ENCODE measurements at places on chromosomes 3 and 15.

DNA sequence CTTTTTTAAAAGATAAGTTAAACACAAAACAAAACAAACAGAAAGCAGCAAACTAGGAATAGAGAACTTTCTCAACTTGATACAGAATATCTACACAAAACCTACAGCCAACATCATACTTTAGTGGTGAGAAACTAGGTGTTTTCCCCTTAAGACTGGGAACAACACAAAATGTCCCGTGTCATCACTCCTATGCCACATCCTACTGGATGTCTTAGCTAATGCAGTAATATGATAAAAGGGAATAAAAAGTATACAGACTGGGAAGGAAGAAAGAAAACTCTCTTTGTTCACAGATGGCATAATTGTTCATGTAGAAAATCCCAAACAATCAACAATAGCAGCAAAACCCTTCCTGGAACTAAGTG, 45.9 kb downstream of the TMEM45A start:
- no peak for DNase-seq

DNA sequence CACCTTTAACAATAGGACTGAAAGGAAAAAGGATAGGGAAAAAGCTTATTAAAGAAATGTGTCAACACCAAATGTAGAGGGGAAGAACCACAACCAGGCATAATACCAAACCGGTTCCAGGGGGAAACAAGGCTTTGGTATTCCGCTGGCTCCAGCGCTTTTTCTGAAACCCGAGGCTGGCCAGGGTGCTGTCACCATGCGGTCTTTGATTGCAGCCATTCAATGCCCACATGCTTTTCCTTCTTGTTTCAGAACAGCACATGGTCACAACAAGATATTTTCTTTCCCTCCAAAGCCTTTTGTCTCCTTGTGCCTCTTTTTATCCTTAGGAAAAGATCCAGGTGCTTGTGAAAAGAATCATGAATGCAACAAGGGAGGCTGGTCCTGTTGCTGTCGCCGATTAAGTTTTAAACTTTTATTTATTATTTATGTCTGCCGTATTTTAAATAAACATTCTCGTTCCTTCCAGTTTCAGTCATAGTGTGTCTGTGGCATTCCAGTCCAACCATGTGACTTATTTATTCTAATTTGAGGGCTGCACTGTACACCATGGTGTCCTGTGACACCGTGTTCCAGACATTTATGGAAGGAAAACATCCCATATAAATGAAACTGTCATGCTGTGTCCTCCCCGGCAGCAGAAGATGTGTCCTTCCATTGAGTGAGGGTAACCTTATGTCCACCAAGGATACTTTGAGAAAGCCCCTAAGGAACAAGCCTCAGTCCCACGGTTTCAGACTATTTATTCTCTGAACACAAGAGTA, 41.1 kb downstream of the CCK start:
- DNase-seq: no peak

- DNase-seq: no peak
Observed at GRCh38 chr3:59843821-59844220, 794.0 kb upstream of the CFAP20DC start.

GRCh38 chr3:243356-243725, 46.8 kb downstream of the CHL1 start:
- DNase-seq: no peak

- no peak for DNase-seq
Observed at GRCh38 chr15:92664178-92664900, 8.8 kb upstream of the FAM174B start.

DNA sequence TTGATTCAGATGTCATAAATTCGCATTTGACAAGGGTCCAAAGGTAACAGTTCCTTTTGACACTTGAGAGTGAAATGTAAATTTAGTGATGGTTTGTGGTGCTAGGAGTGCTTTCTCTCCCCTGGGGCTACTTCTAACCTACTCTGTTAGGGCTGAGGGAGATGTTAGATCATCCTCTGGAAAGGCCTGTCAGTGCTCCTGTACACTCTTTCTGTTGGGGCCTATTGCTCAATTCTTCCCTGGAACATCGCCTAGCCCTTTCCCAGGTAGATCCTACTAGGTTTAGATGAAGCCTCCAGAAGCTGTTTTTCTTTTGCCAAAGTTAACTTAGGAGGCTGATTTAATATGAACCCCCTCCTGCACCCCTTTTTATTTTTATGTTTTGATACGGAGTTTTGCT, 1.4 kb downstream of the PCCB start:
- DNase-seq: no peak

DNA sequence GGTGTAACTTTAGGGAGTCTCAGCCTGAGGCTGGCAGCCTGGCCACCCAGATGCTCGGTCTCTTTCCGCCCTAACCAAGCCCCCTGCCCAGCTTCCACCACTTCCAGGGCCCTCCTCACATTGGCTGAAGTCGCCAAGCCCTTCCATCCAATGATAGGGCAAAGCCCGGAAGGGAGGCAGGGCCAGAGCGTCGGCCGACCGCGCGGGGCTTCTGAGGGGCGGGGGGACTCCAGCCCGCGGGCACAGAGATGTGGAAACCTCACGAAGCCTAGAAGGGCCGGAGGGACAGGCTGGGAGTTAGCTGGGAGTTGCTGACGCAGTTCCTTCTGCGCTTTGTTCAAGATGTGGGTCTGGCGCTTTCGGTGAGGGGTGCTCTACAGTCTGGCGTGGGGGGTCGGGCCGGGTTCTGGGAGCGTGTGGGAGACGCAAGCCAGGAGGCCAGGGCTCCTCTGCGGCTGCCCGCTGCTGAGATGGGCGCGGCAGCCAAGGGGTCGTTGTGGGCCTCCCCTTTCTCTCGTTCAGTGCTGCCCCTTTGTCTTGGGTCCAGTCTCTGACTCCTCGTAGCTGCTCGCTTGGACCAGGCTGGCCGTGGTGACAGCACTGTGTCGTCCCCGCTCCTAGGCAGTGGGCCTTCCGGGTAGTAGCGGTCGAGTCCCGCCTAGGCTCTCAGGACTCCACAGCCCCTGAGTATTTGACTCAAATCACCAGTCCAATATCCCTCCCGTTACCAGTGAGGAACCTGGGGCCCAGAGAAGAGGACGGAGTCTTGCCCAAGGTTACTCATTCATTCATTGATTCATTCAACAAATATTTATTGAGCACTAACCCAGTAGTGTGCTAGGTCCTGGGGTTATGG, at the start of gene ZNF660:
TSS of gene ZNF660 (plus strand) at position 319 of the 856 bp plus-strand sequence. CDS start 9,230 bp downstream, outside the sequence.
- DNase-seq: no peak

DNA sequence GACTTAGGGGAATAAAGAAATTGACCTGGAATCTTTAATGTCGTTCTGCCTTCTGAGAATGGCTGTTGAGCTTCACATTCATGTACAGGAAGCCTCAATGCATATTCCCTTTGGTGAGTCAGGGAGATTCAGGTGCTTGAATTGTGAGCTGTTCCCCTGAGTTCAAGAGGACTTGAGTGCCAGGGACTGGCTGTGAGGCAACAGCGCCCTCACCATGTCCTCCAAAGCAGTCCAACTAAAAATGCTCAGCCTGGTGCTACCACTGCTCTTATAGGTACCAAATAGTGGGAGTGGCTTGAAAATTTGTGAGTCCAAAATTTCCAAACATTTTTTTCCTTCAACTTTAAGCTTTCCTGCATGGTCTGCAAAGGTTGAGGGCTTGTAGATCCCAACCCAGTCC, 54.1 kb downstream of the LEO1 start:
- DNase-seq: no peak

DNA sequence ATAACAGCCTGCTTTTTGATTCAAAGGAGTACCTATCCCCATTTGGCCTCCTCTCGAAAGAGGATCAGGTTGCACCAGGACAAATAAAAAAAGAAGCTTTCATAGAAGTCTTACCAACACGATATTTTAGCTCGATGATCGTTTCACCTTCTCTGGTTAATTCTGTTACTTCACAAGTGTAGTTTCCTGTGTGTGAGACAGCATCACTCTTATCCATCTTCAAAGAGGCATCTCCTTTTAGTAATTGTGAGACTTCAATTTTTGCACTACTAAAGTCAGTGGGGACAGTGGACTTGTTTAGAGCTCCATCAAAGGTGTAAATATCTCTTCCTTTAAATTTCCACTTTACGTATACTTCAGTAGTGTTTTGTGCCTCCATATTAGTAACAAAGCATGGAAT, 11.0 kb downstream of the CD47 start:
- DNase-seq: no peak
